ENCODE measurements at places on chromosomes 3 and 15.

DNA sequence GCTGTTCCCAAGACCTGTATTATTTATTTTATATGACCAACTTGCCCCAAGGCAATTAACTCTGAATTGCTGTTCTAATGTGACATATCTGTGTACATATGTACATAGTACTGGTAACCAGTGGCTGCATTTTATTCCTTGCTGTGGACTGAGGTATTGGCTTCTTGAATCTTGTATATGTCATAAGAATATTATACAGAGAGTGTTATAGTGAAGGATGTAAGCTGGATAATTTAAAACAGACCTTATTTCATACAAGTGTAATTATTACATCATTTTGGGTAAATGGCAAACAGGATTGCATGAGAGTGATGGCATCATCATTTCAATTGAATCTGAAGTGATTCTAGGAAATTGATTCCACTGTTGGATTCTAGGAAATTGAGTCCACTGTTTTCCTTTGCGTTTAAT, 32.9 kb downstream of the B3GALNT1 start:
- DNase-seq: no peak

GRCh38 chr15:48147358-48147757, 26.6 kb downstream of the SLC24A5 start:
- no peak for DNase-seq

- no peak for DNase-seq
Measured at GRCh38 chr3:63595221-63595620, 57.3 kb upstream of the SNTN start.

- no peak for DNase-seq
Measured at GRCh38 chr15:78170848-78171773, 21.9 kb downstream of the IDH3A start.

- DNase-seq: no peak
Measured at GRCh38 chr15:98425173-98425572, 223.2 kb upstream of the IGF1R start.

DNA sequence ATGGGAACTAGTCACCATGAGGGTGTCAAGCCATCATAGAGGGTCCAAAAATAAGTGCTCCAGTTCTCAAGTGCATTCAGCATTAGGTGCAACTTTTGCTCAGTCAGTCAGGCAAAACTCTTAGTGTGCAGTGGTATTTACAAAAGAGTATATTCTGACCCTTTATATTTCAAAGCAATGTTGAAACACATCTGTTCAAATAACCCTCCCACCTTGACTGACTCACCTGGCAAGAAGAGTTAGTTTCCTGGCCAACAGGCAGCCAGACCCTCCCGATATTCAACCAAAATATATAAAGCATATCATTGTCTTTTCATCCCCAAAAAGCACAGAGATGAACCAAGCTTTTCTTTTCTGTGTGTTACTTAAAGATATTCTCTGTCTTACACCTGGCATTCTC, 7.6 kb upstream of the COL8A1 start:
- DNase-seq: no peak

- DNase-seq: no peak
Measured at GRCh38 chr3:35733341-35733740, 94.0 kb downstream of the ARPP21 start.

DNA sequence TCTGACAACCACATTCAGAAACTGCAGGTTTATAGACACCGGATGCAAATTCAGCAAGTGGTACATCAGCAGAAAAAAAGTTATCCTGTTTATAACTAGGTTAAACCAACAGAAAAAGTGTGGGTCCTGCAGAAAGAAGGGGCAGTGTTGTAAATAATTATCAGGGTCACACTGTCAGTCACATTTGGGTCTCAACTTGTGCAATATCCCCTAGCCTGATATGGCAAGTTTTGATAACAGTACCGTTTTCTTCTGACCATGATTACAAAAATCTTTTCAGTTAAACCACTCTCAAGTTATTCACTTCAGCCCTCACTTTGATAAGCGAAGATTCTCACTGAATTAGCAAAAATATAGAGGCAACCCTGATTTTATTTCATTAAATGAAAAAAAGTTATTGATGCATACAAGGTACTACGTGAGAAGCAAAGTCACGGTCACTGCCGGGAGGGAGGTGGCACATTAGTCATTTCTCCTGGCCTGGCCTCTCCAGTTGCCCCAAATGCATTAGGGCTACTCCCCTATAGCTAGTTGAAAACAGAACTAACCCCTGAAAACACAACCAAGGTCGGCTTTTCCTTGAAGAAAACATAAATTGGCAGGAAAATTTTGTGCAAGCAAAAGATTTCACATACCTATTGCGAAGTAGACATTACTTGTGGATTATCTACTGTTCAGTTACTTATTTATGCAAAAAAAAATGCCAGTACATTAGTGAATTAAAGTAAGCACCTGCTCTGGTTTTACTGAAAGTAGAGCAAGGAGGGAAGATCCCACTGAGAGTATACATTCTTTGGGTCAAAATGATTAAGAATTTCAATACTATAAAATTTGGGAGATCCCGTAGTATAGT, 28.6 kb downstream of the IL5RA start:
- no peak for DNase-seq

DNA sequence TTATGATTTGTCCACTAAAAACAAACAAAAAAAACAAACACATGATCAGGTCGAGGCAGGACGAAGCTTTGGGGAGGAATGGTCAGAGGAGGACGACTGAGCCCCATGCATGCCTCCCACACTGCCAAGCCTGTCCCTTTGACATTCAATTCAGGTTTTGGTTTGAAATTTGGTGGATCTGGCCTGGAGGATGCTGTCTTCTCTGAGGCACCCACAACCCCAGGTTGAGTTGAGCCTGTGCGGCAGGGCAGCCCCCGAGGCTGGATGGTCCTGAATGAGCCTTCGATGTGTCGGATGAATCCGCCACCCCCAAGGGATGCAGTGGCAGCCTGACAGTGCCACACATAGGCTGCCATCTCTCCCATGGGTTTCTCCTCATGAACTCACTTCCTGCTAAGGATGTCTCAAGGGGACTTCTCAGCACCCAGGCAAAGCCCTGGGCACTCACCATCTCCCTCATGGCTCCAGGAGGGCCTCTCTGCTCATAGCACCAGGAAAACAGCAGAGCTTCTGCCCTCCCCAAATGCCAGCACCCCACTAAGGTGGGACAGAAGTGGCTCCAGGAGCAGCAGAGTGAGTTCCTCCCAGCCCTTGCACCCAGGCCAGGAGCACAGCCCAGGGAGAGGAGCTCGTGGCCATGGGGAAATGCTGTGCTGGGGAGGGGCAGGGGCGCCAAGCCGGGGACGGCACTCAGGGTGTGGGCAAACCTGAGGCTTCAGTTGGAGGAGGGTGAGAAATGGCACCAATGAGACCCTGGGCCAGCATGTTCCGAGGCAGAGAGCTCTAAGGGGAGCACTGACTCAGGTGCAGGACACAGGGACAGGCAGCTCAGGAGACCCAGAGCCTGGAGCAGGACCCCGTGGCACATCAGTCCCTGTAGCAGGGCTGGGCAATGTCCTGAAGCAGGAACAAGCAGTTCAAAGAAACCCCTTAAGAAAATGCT, 18.5 kb downstream of the PRR23E start:
- DNase-seq: no peak

DNA sequence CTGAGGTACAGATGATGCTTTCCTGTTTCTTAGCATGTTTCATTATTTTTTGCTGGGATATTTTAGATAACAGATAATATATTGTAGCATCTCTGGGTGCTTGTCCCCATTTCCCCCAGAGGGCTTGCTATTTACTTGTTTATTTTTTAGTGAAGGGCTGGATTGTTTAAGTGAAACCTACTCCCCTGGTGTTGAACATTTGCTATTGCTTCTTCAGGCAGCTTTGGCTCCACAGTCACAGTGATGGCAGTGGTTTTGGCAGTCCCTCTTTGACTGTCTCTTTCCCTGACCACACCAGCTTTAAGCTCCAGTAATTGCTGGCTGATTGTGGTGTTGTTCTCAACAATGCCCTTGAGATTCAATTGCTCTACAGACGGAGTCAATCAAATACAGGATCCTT, 128.9 kb downstream of the KLF13 start:
- DNase-seq: no peak

DNA sequence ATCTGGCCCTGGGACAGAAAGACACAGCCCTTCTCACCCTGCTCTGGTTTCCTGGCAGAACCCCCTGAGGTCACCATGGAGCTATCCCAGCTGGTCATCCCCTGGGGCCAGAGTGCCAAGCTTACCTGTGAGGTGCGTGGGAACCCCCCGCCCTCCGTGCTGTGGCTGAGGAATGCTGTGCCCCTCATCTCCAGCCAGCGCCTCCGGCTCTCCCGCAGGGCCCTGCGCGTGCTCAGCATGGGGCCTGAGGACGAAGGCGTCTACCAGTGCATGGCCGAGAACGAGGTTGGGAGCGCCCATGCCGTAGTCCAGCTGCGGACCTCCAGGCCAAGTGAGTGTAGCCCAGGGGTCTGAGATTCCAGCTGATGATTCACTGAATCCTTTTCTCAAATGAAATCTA, 61.7 kb downstream of the BOC start:
- DNase-seq: no peak

- no peak for DNase-seq
Measured at GRCh38 chr3:16860234-16860633, 24.5 kb upstream of the PLCL2 start.

GRCh38 chr3:117910820-117911521, 1123.7 kb downstream of the IGSF11 start:
- DNase-seq: no peak

DNA sequence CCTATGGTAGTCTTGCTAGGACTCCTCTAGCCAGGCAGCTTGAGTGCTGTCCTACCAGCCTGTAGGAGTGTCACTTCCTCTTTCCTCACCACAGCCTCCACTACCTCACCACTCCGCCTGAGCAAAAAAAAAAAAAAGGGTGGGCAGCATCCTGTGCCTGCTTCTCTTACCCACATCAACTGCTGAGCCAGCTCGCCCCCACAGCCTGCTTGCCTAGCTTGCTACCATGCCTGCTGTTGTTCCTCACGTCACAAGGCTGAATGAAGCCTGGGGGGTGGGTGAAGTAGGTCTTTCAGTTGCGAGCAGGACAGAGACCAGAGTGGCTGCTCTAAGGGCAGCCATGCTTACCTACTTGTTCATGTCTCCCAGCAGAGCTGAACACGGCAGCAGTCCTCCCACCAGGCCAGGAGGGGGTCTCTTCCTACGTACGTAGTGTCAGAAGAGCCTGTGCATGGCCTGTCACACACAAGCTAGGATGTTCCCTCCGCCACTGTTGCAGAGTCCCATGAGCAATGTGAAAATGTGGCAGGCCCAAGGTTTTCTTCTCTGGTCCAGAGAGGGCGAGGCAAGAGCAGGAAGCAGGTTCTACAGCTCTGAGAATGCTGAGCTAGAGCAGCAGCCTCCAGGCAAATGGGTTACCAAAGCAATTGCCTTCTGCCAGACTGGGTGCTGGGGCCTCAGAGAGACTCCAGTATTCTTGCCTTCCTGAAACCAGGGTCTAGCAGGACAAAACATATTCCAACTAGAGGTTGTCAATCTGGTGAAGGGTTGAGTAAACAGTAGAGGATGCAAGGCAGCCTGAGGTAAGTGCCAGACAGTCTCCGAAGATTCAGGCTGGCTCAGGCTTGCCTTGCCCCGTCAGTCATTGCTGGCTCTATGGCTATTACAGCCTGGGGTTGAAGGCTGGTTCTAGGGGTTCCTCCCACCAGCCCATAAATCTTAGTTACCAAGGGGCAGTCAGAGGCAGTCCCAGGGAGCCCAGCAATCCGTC, 8.1 kb downstream of the PPM1M start:
- no peak for DNase-seq

GRCh38 chr3:123668906-123669305, 84.1 kb upstream of the HACD2 start:
- DNase-seq: no peak

- no peak for DNase-seq
Measured at GRCh38 chr3:31988271-31988670, 6.7 kb downstream of the ZNF860 start.

DNA sequence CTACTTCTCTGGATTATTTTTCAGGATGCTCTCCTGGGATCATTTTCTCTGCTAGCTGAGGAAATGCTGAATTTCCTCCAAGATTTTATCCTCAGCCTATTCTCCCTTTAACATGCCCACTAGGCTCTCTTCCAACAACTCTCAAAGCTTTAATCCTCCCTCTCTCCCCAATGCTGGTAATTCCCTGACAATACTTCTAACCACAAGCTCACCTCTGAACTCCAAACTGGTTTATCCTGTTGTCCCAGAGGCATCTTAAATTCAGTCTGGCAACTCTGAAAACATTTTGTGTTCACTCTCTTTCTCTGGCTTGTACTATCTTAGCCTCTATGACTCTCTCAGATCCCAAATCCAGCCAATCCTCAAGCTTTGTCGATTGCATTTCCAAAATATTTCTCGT, 490.3 kb downstream of the MECOM start:
- no peak for DNase-seq

DNA sequence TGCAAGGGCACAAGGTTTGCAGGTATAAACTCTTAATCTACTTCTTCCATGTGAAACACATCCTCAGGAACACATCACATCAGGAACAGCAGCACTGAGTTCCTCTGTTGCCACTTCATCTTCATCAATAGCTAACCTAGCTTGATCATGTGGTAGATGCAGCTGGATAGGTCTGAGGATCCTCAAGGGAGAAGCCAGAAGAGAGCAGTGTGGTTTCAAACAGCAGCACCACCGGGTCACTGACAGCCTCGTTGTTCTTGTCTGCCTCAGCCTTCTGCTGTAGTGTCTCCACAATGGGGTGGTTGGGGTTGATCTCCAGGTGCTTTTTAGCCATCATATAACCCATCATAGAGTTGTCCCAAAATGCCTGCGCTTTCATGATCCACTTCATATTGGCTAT, 58.8 kb downstream of the ADAM10 start:
- no peak for DNase-seq

GRCh38 chr3:40793730-40794129, 269.0 kb downstream of the ZNF621 start:
- DNase-seq: no peak

- DNase-seq: no peak
Measured at GRCh38 chr3:68007621-68008226, 353.3 kb upstream of the SUCLG2 start.

DNA sequence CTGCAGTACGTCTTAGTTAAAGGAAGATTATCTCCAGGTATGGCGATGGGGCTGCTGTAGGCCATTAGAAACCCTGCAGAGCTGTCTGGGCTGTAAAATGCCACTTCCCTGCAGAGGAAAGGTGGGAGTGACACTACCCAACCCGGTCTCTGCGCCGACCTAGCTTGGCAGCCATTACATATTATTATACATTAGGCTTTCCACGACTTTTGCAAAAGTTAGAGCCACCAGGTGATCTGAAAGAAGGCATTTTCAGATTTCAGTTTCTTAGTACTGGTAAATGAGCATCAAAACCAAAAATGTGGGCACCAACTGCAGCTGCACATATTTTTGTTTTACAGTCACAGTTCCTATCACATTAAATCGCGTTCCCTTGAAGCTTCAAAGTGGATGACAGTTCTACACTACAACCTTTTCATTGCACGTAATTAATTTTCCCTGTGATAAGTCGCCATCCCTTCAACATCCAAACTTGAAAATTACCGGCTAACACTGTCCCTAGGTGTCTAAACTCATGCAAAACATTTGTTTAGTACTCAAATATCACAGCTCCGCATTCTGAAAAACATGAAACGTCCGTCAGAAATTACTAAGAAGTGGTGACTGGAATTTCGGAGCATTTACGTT, 81.4 kb upstream of the CHD2 start:
- no peak for DNase-seq

All from AG08395 (cell line).